ENCODE measurements at places on chromosomes 7 and 10.

DNA sequence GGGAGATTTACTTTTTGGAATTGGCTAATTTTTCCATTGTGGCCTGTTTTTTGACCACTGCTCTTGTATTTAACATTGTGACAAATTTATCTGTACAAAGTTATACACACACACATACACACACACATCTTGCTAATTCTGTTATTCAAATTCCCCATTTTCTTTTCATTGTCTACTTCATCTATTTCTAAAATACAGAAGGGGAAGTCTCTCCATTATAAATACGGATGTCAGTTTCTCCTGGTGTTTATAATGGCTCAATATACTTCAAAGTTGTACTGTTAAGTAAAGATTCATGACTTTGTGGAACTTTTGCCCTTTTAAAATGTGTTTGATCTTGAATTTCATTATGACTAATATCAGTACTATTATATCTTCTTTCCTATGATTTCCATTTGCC lies 81.0 kb downstream of the CNOT4 start:
- DNase-seq: no peak

- no peak for DNase-seq
Measured at GRCh38 chr10:803041-803741, 113.7 kb upstream of the DIP2C start.

GRCh38 chr7:116258734-116259133 lies 48.4 kb downstream of the TES start:
- DNase-seq: peak; percentile 71

DNA sequence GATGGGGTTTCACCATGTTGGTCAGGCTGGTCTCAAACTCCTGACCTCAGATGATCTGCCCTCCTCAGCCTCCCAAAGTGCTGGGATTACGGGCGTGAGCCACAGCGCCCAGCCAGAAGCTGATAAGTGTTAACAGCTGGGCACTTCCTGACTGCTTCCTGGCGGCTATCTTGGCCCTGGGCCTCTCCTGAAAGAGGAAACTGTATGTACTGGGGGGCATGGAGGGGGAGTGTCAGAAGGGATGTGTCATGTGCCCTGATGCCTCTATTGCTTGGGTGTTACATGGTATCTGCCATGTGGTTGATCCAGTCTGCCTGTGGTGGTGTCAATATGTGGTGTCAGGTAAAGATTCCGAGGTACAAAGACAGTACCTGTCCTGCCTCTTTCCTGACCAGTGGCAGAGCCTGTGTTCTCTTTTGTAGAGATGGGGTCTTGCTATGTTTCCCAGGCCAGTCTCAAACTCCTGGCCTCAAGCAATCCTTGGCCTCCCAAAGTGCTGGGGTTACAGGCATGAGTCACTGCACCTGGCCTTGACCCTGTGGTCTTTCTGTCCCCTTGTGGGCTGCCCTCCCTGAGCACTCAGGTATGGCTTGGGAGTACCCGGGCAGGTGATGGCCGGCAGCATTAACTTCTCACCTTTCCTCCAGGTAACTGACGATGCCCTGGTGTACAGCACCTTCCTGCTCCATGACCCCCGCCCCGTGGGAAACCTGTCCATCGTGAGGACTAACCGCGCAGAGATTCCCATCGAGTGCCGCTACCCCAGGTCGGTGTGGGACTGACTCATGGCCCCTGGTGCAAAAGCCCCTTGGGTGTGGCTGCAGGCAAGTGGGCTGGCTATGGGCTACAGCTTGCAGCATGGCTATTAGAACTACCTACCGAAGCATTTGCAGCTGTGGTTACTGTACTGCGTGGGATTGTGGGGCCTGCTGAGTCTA lies 4.4 kb downstream of the ZP3 start:
- no peak for DNase-seq

DNA sequence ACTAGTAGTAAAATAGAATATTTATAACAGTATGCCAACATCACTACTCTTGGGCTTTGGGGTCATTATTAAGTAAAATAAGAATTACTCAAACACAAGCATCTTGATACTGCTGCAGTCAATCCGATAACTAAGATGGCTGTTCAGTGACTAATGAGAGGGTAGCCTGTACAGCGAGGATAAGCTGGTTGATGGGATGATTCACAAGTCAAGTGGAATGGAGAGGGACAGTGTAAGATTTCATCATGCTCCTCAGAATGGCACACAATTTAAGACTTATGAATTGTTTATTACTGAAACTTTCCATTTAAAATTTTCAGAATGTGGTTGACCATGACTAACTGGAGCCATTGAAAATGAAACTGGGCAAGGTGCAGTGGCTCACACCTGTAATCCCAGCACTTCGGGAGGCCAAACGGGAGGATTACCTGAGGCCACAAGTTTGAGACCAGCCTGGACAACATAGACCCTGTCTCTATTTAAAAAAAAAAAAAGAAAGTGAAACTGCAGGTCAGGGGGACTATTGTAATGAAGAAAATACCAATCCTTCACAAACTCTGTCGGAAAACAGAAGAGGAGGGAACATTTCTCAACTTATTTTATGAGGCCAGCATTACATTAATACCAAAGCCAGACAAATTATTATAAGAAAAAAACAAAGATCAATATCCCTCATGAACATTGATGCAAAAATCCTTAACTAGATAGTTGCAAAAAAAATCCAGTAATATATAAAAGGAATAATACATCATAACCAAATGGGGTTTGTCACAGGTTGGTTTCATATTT lies 11.2 kb downstream of the AVL9 start:
- DNase-seq: peak; percentile 89

Data from MCF 10A (cell line).